Central memory CD8-positive, alpha-beta T cell (primary cell): ENCODE measurements at places on chromosomes 3 and 15.

DNA sequence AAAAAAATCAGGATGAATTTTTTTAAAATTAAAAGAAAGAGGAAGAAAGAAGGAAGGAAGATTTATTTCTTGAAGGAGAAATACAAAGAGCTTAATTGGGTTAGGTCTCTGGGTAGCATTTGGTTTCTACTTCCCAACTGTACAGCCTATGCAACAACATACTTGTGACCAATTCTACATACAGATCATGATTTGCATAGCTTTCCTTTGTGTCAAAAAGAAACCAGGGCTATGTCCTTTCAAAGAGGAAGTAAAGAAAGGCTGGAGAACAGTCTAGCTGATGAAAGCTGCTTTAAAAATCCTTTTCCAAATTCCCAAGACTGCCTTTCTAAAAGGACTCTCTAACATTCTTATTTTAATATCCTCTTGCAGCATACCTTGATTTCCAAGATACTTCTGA lies 6.1 kb upstream of the HGD start:
- no peak for DNase-seq

DNA sequence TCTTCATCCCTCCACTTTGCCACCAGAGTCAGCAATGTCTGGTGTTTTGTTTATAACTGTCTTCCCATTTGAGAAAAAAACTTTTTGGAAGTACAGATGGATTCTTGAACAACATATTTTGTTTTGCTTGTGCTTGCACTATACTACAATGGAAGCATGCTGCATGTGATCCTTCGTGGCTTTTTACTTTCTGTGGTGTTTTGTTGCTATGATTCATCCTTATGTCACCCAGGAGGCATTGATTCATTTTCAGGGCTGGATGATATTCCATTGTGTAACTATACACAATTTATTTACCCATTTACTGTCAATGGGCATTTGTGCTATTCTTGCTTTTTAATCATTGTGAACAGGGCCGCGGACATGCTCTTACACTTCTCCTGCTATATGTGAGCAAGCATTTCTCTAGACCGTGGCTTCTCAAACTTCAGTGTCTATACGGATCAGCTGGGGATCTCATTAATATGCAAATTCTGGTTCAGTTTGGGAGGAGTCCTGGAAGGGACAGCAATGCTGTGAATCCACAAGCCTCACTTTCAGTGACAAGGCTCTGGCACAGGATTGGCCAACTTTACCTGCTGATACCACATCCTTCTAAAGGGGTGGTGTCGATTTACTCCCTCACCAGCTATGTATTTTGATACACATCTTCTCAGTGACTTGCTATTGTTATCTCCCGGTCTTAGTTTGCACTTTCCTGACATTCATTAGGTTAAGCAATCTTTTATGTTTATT lies 65.9 kb downstream of the POLR2M start:
- no peak for DNase-seq

DNA sequence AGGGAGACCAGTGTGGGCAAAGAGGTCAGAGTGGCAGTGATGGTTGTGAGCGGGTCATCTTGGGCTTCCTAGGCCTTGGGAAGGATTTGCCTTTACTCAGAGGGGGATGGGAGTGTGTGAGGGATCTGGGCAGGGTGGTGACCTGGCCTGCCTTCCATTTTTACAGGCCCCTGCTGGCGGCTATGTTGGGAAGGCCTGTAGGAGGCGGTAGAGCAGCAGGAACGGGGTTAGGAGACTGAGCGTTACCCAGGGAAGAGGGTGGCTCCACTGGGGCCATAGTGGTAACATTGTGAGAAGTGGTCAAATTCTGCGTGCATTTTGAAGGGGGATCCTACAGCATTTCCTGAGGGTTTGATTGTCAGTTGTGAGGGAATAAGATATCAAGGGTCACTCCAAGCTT lies 307.3 kb upstream of the CTDSPL start:
- no peak for DNase-seq

DNA sequence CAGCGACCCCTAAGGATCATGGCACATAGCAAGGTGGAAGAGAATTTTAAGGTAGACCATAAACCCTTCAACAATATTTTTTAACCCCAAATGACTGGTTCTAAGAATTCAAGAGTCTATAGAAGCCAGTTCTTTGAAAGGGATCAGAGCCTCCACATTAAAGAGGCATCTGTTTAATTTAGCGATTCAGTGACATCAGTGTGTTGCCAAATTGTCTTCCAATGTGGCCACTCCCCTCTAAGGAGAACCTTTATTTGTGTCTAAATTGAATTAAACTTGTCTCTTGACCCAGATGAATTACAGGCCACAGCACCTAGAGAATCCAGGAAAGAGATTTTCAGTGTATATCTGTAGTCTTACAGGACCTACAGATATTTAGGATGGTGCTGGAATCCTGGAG lies 6.6 kb upstream of the SH3BP5 start:
- no peak for DNase-seq

- no peak for DNase-seq
Measured at GRCh38 chr15:74302821-74303359, 64.6 kb downstream of the CYP11A1 start.

DNA sequence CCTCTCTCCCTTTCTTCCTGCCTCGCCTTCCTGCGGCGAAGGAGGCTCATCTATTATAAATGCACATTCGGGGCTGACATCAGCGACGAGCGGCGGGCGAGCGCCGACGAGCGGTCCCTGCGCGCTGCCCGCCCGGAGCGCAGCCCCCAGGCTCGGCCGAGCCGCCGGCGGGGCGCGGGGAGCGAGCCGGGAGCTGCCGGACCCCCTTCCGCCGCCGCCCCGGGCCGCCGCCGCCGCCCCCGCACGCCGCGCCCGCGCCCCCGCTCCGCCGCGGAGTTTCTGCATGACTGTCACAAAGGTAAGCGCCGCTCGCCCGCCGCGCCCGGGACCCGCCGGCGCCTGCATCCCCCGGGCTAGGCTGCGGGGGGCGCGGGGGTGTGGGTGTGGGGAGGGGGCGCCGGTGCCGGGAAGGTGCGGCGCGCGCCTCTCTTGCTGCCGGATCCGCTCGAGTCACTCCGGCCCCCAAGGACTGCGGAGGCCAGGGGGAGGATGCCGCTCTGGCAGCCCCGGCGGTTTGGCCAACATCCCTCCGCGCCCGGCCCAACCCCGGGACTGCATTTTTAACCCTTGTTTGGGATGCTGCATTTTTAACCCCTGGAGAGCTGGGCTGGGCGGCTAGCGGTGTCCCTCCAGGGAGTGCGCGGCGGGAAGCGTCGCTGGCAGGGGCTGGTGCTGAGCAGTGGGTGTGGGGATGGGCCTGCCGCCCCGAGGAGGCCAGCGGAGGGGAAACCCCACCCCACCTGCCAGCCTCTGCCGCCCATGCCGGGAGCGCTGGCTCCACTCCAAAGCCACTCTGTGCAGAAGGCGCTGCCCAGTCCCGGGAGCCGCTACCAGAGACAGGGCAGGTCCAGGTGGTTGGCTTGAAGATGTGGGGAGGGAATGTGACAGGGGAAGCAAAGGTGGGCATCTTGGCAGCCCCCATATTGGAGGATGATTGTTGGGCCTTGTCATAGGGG lies at the start of gene CORO2B:
CORO2B (plus strand) TSS at position 14 of the 956 bp plus-strand sequence; CDS start at position 284, 270 bp downstream.
- DNase-seq, result no peak

DNA sequence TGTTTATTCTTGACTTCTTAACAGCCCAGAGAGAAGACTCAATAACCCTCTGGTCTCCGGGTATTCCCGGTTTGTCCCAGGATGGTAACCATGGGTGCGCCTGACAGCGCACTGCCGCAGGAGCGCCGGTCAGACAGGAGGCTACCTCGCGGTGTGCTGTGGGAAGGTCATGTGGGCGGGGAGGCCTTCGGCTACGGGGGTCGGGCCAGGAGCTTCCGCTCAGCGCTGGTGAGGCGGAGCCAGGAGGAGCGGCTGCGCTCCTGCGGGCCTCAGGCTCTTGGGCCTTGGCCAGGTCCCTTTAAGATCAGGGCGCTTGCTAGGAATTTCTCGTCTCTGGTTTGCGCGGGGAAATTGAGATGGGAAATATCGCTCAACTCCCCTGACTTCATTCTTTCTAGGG lies 182.3 kb upstream of the NDN start:
- DNase-seq, result no peak

DNA sequence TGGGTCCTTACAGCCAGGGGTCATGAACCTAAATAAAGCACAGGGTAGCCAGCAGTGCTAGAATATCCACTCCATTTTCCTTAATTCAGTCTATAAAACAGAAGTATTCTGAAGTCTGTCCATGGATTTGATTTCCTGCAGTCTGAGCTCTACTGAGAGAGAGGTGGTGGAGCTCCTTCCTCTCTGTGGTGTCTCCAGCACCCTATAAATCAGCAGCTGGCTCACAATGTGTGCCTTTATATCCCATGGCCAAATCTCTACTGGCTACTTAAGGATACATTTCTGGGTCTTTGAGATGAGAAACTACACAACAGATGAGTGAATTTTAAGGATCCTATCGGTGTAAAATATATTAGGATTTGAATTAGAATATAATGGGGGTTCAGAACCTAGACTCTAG lies 339.9 kb upstream of the RBMS3 start:
- no peak for DNase-seq

DNA sequence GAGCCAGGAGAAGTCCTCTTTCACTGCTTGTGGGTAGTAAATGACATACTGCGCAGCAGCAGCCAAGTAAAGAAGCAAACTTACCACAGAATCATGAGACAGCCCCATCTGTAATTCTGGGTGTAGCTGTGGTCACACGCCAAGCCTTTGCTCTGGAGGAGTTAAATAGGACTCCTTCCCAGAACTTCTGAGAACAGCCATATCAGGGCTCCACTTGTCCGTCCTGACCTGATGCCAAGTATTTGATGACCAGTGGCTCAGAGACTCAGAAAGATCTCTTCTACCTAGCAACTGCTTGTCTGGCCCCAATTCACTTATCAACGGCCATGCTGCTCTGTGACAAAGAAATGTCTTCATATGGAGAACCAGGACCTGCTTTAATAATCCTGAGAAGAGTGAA lies 20.6 kb upstream of the GOLIM4 start:
- no peak for DNase-seq

DNA sequence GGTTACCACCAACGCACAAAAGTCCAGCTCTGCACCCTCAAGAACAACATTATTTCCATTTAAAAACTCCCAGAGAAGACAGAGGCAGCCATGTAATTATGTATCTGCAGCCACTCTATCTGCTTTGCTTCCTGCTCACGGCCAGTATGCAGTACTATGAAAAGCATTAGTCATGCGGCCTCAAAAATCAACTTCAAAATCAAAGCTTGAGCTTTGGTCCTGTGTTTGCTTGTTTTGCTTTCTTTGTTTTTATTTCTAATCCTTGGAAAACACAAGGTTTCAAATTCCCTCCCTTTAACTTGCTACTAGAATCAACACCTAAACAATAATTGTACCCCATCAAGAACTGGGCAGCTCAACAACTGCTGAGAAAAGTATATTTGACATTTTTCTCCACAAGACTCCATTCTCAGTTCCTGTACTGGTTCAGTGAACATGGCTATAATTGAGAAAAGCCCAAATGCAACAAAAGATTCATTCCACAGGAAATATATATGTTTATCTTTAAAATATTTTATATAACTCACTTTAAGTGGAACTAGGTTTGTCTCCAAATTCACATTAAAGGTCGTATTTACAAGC lies 37.6 kb downstream of the GBE1 start:
- no peak for DNase-seq

DNA sequence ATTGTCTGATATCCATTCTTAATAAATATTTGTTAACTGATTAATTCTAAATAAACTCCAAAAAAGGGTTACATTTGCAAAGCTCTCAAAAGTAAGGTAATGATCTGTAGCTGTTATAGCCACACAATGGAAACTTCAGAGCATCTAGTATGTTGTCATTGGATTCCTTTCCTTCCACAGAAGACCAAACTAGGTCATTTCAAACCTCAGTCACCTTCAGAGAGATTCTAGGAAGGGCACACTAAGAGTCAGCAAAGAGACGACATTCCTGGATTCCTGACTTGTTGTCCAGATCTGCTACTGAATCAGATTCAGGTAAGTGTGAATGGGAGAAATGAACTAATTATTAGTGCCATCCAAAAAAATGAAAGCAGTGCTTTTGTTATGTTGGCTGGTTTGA lies 3.0 kb upstream of the COL8A1 start:
- DNase-seq, result no peak

- DNase-seq, result no peak
Measured at GRCh38 chr3:79011821-79012529, 755.8 kb downstream of the ROBO1 start.

- DNase-seq, result no peak
Measured at GRCh38 chr3:134810052-134810435, 15.0 kb downstream of the EPHB1 start.

- no peak for DNase-seq
Measured at GRCh38 chr3:147157631-147158030, 248.7 kb downstream of the ZIC4 start.
